ENCODE measurements at places on chromosomes 7 and 10.

DNA sequence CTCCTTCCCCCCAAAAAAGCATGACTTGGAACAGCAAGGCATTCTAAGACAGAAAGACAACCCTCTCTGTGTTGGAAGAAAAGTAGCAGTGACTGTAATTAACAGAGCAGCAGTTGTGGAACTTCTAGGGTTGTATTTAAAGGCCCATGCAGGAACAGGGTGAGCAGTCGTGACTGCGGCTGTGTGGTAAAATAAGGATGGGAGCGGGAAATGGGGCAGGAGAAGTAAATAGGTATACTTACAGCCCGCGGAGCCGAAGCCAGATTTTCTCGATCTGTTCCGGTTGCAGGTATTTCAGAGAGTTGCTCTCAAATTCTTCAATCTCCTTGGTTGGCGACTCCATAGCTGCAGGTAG lies 179 bp downstream of the PDE1C start:
- no peaks in the 10 kb centered on the region for H3K36me3 ChIP-seq
- no peak for DNase-seq
- H3K27ac ChIP-seq = no peak overlapping the region
- no peaks in the 10 kb centered on the region for H3K4me1 ChIP-seq
- no peak overlapping the region for H3K4me3 ChIP-seq

DNA sequence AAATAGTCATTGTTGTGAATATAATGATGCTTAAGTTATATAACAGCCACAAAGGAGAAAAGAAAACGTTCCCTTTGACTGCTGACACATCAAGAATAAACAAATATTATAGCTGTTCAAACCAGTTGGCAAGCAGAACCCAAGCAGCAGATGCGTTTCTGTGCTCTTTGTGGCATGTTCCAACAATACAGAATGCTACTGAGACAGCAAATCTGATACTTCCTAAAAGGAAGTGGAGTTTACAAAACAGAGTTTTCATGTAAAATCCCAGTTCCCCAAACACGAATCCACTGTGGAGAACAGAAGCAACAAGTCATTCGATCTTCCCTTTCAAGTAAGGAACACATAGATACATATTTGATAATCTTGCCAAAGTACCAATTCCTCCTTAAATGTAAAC lies 170.9 kb upstream of the ASAH2 start:
- DNase-seq = no peak
- no peak overlapping the region for H3K27ac ChIP-seq
- peaks cover 9% of the 10 kb centered on the region for H3K4me1 ChIP-seq
- H3K27me3 ChIP-seq = no peaks in the 10 kb centered on the region
- H3K4me3 ChIP-seq = no peak overlapping the region

- no peaks in the 10 kb centered on the region for H3K36me3 ChIP-seq
- no peaks in the 10 kb centered on the region for H3K4me1 ChIP-seq
- H3K4me3 ChIP-seq = no peak overlapping the region
- H3K27ac ChIP-seq = no peak overlapping the region
- no peak for DNase-seq
Observed at GRCh38 chr10:124010563-124011131, 82.8 kb downstream of the CHST15 start.

- H3K27ac ChIP-seq = no peak overlapping the region
- no peaks in the 10 kb centered on the region for H3K4me1 ChIP-seq
- H3K27me3 ChIP-seq = no peaks in the 10 kb centered on the region
Observed at GRCh38 chr10:62724465-62724864, 80.1 kb upstream of the ADO start.

DNA sequence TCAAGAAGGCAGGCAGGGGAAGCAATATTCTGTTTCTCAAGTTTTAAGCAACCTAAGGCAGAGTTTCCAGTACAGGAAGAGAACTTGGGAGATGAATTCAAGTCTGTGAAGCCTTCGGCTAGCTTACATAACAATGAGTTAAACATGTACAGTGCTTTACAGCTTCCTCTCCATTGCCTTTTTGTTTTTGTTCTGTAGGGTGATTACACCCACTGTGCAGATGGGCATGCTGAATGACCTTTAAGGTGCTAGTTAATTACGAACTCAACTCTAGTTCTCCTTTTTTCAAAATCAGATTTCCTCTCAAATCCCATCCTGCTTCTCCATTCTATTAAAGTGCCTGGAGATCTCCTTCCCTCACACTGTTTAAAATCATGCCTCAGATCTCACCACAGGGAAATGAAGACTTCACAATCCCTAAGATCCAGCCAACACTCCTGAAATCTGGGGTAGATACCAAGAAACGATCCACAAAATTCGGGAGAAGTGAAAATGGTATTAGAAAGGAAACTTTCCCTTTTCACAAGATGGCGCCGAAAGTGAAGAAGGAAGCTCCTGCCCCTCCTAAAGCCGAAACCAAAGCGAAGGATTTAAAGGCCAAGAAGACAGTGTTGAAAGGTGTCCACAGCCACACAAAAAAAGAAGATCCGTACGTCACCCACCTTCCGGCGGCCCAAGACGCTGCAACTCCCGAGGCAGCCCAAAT lies 16.8 kb upstream of the MSMB start:
- H3K4me3 ChIP-seq = no peak overlapping the region
- no peaks in the 10 kb centered on the region for H3K27me3 ChIP-seq
- H3K27ac ChIP-seq = no peak overlapping the region
- DNase-seq = no peak

DNA sequence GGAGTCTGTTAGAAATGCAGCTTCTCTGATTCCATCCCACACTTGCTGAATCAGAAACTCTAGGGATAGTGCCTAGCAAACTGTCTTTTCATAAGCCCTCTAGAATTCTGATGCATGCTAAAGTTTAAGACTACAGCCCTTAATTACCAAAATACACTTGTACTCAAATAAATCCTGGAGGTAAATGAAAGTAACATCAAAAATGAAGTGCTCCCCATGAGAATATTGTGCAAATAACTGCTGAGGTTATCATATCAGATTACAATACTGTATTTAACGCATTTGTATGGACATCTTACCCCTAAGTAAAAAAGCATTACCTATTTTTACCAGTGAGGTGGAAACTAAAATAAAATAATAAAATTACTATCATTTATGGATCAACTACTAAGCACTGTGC lies 104.7 kb downstream of the CHCHD3 start:
- DNase-seq = no peak
- no peak overlapping the region for H3K4me3 ChIP-seq
- H3K36me3 ChIP-seq = no peaks in the 10 kb centered on the region
- H3K27me3 ChIP-seq = no peaks in the 10 kb centered on the region
- H3K4me1 ChIP-seq = no peaks in the 10 kb centered on the region
